Activated T-cell treated with anti-CD3 and anti-CD28 coated beads, Interleukin-2, amount 50 U/mL, for 48 hours (primary cell): ENCODE measurements at places on chromosomes 11 and 22.

DNA sequence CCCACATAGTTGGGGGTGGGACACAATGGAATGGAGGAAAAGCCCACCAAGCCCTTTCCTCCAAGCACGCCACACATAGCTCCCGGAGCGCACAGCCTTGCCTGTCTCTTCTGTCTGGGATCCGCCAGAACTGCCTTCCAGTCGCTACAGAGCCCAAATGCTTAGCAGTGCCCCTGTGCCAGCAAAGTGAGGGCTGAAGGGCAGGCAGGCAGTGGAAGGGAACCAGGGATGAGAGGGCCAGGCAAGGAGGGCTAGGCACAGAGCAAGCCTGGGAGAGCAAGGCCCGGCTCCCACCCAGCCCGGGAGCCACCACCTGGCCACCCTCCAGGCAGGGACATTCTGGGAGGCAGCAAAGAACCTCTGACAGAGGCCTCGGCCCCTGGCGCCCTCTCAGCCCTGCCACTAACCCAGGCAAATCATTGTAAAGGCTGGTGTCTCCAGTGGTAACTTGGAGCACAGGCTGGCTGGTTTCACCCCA, 32.5 kb downstream of the PPP2R1B start:
- DNase-seq: no peak

GRCh38 chr11:2932850-2933251, 3.6 kb upstream of the PHLDA2 start:
- DNase-seq: no peak

GRCh38 chr11:69140635-69141034, 15.1 kb upstream of the SMIM38 start:
- no peak for DNase-seq

- DNase-seq: no peak
Measured at GRCh38 chr22:29375398-29376076, 12.8 kb downstream of the AP1B1 start.

GRCh38 chr11:126408901-126409619, 53.6 kb downstream of the ST3GAL4 start:
- no peak for DNase-seq

DNA sequence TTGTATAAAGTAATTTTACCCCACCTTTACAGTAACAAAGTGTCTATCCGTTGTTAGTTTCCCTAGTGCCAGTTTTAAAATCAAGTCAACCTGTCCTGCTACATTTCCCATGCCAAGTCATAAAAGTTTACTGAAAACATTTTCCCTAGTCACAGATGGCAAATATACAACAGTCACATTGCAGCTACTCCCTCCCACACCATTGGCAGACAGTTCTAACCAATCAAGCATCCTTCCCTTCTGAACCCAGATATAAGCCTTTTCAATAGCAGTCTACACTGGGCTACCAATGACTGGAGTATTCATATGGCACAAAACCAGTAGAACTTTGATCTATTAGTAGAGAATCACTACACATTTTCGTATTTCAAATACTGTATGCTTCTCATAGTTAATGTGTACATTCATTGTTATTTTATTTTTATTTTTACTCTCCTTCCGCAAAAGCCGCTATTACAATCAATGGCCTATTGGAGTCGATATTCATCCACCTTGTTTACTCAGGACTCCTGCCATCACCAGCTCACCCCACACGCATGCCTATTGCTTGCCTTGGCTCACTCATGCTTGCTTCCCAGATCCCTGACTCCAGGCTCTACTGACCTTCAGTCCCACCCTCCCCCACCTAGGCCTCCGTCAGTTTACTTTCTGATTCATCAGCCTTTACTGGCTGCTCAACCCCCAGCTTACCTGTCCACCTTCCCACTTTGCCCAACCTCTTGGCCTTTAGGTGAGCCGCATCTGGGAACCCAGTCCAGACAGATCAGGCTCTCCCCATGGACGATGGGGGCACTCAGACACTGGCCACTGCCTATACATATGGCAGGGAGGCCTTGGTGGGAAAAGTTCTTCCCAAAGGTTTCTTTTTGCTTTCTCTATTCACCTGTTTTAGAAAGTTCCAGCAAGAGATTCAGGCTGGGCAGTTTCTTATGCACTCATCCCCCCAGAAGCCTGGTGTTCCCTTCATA, 408.4 kb downstream of the SOX6 start:
- no peak for DNase-seq

- no peak for DNase-seq
Measured at GRCh38 chr22:19995611-19996339, 20.8 kb downstream of the ARVCF start.

DNA sequence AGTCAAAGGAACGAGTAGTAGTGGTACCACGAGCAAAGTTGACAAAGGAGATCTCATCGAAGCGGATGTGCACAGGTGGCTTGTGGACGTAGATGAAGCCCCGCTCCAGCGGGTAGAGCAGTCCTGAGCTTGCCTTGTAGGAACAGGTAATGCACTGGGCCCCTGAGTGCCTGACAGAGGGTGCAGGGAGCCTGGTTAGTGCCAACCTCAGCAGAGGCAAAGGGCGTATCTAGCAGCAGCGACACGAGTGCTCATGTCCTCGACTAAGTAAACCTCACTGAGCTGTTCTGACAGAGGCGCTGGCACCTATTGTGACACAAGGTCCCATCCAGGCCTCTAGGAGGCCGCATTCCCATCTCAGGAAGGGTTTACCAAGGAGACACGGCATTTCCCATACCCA, 4.0 kb downstream of the SSRP1 start:
- no peak for DNase-seq

DNA sequence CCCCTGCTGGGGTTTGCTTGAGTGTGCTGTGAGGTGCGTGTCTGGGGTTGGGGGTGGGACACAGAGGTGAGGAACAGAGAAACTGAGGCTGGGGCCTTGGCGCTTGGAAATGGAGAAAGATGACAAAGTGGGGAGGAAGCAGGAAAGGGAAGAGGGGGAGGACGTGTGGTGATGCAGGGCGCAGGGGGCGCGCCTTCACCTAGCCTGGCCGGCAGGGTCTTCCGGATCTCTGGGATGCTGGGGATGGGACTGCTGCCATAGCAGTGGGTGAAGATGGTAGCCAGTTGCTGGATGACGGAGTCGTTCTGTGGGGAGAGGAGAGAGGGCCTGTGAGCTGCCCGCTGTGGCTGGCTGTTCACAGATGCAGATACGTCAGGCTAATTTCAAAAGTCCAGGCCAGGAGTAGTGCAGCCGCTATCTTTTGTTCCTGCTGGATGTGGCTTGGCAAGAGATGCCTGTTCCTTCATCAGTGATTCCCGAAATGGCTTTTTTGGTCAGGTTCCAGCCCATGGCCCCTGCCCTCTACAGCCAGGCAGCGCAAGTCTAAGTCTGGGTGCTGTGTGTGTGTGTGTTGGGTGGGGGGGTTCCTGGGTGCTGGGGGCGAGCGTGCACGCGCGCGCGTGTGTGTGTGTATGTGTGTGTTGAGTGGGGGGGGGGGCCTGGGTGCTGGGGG, 54.8 kb downstream of the NAT10 start:
- DNase-seq: no peak

DNA sequence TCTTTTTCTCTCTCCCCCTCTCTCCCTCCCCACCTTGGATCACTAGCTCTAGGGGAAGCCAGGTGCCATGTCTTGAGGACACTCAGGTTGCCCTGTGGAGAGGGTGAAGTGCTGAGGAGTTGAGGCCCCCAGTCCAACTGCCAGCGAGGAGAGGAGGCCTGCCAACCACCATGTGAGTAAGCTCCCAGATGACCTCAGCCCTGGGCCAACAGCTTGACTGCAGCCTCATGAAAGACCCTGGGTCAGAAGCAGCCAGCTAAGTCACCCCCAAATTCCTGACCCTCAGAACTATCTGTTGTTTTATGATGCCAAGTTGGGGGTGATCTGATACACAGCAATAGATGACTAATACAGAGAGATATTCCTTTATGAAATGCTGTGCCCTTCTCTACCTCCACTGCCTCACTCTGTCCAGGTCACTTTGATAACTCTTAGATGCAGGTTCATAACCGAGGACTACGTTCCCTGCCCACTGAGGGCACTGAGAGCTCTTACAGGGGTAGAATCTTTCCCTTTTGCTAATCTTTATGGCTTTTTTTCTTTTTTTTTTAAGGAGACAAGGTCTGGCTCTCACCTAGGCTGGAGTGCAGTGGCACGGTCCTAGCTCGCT, 8.0 kb downstream of the ARFGAP3 start:
- no peak for DNase-seq

DNA sequence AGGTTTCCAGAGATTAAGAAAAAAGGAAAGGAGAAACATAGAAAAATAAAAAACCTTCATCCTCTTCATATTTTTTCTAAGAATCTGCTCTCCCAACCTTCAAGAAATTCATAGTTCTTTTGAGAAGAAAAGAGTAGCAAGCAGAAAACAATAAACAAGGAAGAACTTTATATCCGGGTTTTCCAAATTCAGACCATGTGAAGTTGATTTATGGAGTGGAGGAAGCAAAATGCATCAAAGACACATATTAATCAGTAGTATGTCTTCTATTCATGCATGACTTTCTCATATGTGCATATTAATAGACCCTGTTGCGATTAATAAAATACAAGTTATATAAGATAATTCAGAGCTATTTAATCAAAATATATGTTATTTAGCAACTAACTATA, 20.5 kb upstream of the CTSC start:
- no peak for DNase-seq

DNA sequence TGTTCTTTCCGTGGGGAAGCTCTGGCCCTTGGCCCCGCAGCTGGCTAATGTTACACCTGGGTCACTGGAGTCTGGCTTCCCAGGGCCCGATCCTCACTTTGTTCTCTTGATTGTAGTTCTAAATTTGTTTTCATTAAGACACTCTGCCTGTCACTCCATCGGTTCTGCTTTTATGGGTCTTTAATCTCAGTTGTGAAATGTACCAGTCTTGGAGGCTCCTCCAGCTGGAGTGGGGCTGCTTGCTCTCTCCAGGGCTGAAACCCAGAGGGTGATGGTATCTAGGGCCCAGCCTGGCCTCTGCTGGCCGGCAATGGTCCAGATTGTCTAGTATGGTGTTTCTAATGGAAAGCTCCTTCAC, 352.9 kb downstream of the TENM4 start:
- no peak for DNase-seq

- DNase-seq: no peak
Measured at GRCh38 chr11:61146416-61146815, 14.8 kb downstream of the VPS37C start.

DNA sequence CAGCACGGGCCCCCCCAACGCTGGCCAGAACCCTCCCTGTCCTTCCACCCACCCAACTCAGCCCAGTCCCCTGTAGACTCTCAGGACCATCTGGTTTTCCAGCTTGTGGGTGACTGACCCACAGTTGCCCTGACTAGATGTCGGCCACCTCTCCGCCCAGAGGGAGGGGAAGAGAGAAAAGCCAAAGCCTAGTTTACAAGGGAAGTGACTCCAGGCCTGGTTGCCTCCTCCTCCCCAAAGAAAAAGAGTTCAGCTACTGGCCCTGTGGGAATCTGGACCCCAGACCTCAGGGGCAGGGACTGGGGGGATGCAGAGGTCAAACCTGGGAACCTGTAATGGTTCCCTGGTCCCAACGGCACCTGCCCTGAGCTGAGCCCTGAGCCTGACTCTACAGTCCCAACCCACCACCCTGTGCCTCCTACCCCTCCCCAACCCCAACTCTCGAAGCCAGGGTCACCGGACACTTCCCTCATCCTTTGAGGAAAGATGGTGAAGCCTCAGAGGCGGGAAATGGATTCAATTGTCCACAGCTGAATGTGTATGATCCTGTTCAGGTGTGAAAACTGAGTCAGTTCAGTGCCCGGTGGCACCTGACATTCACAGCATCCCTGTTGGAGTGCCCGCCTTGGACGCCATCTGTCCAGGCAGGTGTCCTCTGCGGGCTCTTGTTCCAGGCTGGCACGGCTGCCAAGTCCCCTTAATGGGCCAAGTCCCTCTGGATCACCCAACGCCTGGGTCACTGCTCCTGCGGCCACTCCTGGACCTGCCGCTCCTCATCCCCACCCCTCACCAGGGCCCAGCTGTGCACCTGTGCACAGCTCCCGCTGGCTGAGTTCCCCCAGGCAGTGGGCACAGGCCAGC, 21.0 kb upstream of the WNT7B start:
- DNase-seq: no peak

GRCh38 chr11:67179892-67180490, 60.9 kb downstream of the KDM2A start:
- no peak for DNase-seq

GRCh38 chr11:134040386-134041302, 28.2 kb upstream of the JAM3 start:
- DNase-seq: no peak

GRCh38 chr11:92979176-92979575, 9.7 kb downstream of the MTNR1B start:
- DNase-seq: no peak

GRCh38 chr11:85755285-85755684, 55.7 kb downstream of the SYTL2 start:
- no peak for DNase-seq

DNA sequence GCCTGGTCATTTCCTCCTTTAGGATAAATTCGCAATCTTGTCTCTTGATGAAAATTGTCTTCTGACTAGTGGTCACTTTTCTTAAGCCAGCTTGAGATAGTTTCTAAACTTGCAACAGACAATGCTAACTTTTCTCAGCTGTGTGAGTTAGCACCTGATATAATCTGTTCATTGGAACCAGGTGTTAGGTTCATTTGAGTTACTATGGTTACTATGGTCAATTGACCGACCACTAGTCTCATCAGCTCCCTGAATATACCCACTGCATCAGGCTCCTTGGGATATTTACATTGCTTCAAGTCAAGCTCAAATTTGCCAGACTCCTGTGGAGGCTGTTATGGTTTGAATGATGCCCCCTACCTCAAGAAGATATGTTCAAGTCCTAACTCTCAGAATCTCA, 54.5 kb downstream of the SC5D start:
- no peak for DNase-seq

- no peak for DNase-seq
Measured at GRCh38 chr22:20424568-20424931, 13.1 kb downstream of the SCARF2 start.

GRCh38 chr22:30212363-30212995, 34.1 kb downstream of the LIF start:
- DNase-seq: peak; percentile 37

DNA sequence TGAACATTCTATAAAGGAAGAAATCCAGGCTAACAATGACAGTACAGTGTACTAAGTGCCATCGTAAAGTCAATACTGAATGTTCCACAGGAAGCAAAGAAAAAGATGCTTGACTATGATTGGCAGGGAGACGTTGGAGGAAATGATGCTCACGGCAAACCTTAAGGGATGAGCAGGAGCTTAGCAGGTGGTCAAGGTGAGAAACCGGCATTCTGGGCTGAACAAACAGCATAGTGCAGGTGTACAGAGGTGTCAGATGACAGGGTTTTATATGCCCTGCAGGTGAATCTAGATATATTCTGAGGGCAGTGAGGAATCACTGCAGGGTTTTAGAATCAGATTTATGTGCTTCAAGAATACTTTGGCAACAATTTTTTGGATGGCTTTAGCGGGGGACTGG, 85.3 kb upstream of the HEPHL1 start:
- no peak for DNase-seq
